ENCODE measurements at places on chromosomes 7 and 10. TPM values are rescaled to one million over a fixed set of nuclear protein-coding genes. Genes with fewer than 3 reads are reported as not detected.
A peak's percentile ranks its signal among the peaks of the same experiment; 100 is the strongest.

- peak; percentile 48 for DNase-seq
Observed at GRCh38 chr7:123494193-123494796, 40.1 kb downstream of the IQUB start.

- no peak for DNase-seq
Observed at GRCh38 chr10:118925404-118926071, 104.0 kb upstream of the NANOS1 start.

DNA sequence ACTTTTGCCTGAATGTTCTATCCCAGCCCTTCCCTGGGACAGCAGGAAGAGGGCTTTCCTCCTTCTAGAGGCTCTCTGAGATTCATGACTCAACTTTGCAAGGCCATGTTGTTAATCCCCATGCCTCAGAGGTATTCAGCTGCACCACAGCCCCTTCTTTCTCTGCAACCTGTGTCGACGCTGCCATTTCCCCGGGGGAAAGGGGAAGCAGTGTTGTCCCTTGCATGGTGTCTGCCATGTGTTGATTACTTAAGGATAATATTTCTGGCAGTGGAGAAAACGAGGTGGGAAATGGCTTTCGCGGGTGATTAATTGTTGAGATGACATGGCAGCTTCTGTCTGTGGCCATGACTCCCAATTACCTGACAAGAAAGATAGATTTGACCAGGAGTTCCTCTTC lies 133.1 kb downstream of the SORCS3 start:
- no peak for DNase-seq

- no peak for DNase-seq
Observed at GRCh38 chr7:157923903-157924630, 587.3 kb downstream of the DNAJB6 start.

DNA sequence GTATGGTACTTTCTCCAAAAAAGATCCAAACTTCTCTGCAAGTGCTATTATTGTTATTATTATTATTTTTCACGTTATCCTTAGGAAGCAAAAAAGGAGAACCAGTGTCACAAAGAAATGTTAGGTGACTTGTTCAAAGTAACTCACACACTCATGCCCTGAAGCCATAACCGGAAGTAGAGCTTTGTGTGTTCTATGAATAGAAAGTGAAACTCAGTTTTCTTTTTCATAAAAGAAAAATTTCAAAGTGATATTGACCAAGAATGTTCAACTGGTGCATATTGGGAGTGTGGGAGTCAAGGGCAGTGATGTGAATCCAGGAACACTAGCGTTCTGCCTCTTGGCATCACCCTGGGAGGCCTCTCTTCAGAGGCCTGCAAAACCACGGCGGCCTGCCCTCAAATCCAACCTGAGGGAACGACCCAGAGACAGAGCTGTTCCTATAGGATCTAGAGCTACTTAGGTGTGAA lies 106.1 kb downstream of the PRKCQ start:
- DNase-seq, result no peak

DNA sequence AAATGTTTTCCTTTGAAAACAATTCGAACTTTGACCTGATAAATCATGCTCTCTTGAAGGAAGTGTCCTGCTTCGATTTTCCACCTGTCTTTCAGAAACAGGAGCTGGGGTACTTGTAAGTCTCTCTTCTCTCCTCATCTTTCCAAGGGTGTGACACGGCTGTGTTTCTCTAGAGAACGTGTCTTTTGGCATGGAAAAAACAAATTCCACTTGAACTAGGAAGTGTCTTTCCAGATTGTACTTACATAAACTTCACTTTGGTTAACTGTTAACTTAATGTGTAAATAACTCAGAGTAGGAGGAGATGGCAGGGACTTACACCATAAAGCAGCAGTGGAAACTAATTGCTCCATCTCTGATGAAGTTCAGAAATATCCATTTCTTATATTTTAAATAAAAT lies 4.2 kb upstream of the CALCR start:
- DNase-seq, result no peak

DNA sequence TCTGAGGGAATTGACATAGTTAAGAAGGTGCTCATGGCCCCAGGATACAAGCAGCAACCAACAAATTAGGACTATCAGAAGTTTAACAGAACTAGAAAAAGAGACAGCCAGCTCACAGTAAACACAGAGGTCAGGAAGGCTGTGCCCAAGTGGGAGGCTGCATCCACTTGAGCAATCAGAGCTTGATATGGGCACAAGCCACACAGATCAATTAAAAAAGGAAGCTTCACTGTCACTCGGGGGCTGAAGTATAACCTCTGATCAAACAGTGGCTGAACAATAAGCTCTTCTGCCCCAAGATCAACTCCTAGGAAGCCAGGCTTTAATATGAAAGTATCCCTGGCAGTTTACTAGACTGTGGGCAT lies 40.0 kb downstream of the ZNF438 start:
- DNase-seq, result no peak

Gene TMEM176A
- not detected for total RNA-seq

Gene GOLGA7B
- total RNA-seq, result 0.13 TPM

Data from dermis microvascular lymphatic vessel endothelial cell (primary cell).